ENCODE measurements at places on chromosomes 16 and 17. TPM values are rescaled to one million over a fixed set of nuclear protein-coding genes. Genes with fewer than 3 reads are reported as not detected.

Gene CDRT15
- total RNA-seq, result not detected

Gene RBL2
- 83.1 TPM for total RNA-seq

Gene IRX3
- total RNA-seq, result 0.96 TPM

Gene RNF222
- not detected for total RNA-seq

Gene CPNE7
- total RNA-seq, result not detected

Gene ASGR1
- total RNA-seq, result 1.2 TPM

- no peak for DNase-seq
Measured at GRCh38 chr17:59607061-59607460, 12.6 kb upstream of the CLTC start.

DNA sequence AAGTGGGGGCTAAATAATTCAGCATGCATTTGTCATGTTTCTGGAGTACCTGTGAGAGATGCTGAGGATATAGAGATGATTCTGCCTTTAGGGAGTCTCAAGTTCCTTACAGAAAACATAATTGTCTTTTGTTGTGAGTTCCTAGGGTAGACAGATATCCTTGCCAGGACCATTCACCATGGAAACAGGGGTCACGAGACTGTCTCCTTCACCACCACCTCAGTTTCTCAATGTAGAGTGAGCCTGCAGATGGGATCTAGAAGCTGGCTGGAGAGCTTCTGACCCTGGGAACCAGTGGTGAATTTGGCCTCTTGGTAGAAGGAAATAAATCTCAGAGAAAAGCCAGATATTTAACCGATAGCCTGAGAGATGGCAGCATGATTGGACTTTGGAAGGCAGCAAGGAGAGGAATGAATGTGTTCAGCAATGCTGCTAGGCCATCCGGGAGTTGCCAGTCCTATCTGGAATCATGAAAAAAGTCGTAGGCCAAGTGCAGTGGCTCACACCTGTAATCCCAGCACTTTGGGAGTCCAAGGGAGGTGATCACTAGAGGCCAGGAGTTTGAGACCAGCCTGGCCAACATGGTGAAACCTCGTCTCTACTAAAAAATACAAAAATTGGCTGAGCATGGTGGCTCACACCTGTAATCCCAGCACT is 7.4 kb upstream of the HDAC5 start:
- DNase-seq, result no peak

- DNase-seq, result no peak
Measured at GRCh38 chr16:51155820-51156806, 5.0 kb upstream of the SALL1 start.

DNA sequence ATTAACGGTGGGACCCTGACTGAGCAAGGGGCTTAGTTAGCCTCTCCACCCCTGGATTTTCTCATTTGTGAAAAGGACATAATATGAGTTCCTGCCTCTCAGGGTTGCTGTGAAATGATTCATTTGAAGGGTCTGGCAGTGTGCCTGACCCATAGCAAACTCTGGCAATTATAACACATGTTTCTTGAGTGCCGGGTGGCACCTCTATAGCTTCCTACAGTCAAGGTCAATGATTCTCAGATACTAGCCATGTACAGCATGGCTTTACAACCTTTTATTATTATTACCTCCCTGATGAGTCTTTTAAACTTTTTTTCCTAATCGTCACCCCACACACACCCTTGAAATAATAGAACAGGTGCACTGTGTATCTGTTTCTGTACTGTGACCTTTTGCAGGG is 42.1 kb downstream of the TMEM114 start:
- DNase-seq, result no peak

DNA sequence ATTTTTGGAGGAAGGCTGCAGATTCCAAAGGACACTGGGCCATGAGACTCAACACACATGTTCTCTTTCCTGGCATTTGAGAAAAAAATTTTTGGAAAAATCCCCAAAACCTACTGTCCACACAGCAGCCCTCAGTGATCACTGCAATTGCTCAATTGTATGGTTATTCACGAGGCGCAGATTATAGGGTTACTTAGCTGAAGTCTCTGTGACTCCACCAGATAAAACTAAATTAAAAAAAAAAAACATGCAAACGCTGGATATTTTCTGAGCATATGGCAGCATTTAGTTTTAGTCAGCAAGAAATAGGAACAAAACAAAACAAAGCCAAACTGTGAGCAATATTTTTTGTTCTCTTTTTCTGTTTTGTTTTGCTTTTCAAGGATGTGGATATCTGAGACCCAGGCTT is 83.8 kb upstream of the FAM20A start:
- peak; percentile 39 for DNase-seq

GRCh38 chr17:82098939-82099763 is 1.1 kb upstream of the FASN start:
- DNase-seq, result no peak

- no peak for DNase-seq
Measured at GRCh38 chr17:76727745-76728456, 1.3 kb downstream of the METTL23 start.

DNA sequence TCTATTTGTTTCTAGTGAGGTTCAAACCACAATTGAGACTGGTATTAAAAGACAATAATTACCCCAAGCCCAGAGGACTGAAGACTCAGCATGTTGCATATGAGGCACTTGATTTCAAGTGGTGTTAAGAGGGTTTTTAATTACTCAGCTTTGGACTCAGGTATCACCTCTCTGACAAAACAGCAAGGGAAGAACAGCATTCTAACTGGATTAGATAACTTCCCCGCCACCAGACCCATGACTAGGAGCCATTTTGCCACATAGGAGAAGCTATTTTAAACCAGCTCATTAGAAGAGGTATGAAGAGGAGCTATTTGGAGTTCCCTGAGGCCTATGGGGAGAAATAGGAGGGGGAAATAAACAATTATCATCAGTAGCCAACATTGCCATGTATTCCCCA is 226.1 kb upstream of the TOX3 start:
- DNase-seq, result no peak
